ENCODE measurements at places on chromosomes 6 and 20.

DNA sequence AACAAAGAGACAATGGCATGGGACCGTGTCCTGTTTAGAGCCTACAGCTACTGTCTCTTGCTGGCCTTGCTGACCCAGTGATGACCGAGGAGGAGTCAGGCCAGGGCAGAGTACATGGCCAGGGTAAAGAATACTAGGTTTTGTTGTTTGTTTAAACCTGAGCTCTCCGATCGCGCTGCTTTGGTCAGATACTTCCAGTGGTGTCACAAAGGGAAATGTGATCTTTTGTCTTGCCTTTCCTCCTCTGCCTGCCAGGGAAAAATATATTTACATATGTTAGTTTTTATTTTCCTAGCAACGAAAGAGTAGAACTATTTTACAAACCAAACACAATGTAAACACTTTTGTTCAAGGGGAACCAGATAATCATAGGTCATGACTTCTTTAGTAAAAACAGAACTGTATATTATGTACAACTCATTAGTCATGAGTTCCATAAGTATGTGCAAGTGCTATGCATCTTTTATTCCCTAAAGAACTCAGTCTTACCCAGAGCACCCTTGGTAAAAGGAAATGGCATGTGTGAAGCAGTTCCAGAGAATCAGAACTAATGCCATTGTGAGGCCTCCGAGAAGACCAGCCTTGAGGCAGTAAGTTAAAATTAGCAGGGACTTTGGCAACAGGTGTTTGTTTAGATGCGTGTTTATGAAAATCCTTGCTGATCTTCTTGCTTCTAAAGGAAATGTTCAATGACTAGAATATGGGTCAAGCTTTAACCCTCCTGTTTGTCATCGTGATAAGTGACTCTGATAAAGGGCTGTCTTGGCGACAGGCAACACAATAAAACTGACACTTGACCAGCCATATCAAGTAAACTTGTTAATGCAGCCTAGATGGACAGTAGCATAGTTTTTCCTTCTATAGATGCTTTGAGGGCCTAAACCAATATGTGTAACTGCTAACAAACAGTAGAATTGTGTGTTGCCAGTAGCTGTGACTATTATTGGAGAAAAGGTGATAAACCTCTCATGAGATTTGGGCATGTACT, 204.6 kb downstream of the NKAIN2 start:
- no peak for DNase-seq

GRCh38 chr20:48329676-48330664, 497.8 kb downstream of the PREX1 start:
- no peak for DNase-seq

DNA sequence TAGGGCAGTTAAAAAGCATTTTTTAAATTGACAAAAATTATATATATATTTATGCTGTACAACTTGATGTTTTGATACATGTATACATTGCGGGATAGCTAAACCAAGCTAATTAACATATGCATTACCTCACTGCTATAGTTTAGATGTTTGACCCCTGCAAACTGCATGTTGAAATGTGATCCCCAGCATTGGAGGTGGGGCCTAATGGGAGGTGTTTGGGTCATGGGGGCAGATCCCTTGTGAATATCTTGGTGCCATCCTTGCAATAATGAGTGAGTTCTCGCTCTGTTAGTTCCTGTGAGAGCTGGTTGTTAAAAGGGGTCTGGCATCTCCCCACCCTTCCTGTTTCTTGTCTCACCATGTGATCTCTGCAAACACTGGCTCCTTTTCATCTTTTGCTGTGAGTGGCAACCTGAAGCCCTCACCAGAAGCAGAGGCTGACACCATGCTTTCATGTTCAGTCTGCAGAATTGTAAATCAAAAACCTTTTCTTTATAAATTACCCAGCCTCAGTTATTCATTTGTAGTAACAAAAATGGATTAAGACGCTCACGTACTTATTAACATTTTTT, 111.8 kb downstream of the MCHR2 start:
- no peak for DNase-seq

- DNase-seq = no peak
Observed at GRCh38 chr6:56347526-56347925, 100.1 kb upstream of the COL21A1 start.

- DNase-seq = no peak
Observed at GRCh38 chr6:132969196-132969595, 154.8 kb downstream of the RPS12 start.

DNA sequence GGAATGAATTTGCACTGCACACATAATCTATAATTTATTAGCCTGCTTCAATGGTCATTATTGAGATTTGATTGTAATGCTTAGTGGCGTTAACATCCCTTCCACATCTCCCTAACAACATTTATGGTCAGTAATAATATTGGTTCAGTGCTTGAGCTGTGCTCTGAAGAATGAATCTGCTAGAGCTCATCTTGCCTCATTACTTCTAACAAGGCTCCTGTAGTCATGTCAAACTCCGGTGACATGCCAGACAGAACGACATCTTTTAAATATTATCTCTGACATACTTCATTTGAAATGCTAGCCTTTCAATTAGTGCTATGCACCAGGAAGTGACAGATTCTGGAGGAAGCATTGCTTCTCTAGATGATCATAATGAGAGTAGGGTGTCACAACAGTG, 240.3 kb upstream of the BTBD3 start:
- DNase-seq = no peak

DNA sequence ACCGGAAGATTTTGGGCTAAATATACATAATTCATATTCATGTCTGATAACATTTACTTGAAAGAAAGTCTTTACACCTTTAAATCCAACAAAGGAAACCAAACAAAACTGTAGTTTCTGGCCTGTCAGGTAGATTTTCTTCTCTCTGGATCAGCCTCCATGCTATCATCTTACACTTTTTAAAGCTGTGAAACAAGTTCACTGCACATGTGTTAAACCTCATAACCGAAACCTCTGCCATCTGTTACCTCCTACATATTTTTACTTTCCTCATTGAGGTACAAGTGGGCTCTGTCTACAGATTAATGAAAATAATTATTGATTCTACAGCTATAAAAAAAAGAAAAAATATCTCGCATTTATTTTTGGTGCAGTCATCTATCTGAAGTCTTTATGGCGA, 149.9 kb downstream of the RALGAPA2 start:
- DNase-seq = no peak

- DNase-seq = no peak
Observed at GRCh38 chr6:170296423-170296745, 5.5 kb upstream of the DLL1 start.

GRCh38 chr6:43912598-43913371, 142.8 kb downstream of the VEGFA start:
- no peak for DNase-seq

DNA sequence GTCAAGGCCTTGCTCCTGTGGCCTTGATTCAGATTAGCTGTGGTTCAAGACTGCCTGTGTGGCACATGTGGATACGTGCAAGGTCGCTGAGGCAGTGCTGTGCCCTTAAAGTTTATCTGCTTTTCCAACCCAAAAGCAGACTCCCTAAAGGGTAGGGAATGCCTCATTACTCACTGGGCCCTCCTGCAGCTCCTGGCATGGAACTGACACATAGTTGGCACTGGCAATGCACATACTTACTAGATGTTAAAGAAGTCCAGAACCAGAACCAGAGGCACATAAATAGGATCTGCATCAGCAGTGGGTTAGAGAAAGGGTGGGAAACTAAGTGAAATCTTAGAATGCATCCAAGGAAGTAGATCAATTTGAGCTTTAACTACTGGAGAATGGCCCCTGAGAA, 90.6 kb upstream of the MLN start:
- no peak for DNase-seq

DNA sequence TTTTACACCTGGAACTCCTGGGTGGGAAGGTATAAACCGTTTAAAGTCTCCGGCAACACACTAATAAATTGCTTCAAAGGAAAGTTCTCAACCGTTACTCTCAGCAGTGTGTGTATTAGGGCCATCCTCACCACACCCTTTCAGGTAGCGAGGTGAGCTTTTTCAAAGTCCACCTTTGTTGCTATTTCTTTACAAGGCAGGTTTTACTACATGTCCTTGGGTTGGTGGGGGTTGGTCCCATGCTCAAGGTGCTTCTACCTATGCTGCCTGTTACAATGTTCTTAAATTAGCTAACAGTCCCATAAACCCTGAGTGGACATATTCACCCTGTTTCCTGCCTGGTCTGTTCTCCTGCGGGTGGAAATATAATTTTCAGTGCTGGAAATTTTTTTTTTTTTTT, 13.2 kb upstream of the OSER1 start:
- DNase-seq = no peak

DNA sequence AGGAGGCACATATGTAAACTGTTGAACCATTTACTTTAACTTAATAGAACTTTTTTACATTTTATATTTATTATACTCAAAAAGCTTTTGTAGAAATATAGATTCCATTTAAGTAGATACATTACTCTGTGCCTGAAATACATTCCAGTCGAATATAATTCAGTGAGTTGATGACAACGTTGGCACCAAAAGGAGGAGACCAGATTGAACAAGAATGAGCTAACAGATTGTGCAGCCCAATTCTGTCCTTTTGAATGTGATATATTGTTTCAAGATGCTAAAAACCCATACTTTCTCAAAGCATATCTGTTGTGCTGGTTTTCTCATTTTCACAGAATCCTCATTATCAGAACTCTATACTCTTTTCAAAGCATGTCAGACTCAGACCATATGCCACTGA, 147.4 kb upstream of the SIM1 start:
- DNase-seq = no peak

- DNase-seq = no peak
Observed at GRCh38 chr20:50911030-50911429, 20.2 kb downstream of the ADNP start.

- no peak for DNase-seq
Observed at GRCh38 chr20:35303382-35303734, 11.1 kb upstream of the FAM83C start.

DNA sequence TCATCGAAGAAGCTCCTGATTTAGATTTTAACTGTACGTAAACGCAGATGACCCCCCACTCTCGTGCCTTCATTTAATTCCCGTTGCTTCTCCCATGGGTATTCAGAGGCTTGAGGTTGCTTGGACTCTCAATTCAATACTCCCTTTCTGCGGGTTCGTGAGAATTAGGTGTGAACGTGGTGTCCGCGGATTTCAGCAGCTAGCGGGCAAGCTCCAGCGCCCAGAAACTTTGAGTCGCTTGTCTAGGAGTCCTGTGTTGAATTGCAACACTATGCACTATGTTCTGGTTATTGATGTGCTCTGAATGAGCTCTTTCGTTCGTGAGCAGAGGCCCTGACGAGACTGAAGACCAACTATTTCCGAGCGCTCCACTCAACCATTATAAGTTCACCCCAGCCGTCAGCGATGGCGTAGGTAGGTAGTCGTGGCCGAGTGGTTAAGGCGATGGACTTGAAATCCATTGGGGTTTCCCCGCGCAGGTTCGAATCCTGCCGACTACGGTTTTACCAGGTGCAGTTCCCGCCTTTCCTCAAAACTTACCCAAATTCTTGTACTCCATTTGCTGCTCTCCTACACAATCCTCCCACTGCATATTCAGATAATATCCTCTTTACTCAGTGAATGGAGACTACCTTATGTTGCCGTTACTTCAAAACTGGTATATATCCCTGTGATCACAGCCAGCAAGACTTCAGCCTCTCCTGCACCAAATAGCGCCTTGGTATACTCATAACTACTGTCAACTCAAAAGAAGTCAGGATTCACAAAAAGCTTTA, 72.6 kb upstream of the ZNF184 start:
- peak; percentile 80 for DNase-seq

GRCh38 chr20:37350649-37351574, 5.0 kb downstream of the SRC start:
- DNase-seq = no peak

DNA sequence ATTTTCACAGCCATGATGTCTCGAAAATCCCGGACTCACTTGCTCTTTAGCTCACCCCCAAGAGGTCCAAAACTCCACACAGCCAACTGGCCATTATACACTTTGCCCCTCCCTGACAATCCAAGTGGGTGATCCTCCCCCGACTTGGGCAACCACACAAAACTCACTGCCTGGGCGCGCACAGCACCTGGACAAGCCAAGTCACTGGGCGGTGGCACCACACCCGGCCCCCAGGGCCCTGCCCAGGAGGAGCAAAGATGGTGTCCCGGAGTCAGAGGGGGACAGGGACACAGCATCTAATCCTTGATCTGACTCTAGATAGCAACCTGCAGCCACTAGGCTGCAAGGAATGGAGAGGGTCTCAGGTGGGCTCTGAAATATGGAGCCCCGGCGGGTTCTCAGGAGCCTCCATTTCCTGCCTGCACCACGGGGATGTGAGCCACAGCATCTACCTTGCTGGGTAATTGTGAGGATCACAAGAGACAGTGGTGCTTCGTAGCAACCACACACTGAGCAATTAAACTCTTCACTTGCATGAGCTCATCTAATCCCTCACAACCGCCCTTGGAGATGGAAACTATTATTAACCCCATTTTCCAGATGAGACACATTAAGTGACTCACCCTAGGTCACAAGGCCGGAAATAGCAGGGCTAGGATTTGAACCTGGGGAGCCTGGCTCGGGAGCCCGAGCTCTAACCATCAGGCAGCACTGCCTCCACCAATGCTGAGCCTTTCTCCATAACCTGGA, 66.6 kb downstream of the BMP7 start:
- DNase-seq = no peak

DNA sequence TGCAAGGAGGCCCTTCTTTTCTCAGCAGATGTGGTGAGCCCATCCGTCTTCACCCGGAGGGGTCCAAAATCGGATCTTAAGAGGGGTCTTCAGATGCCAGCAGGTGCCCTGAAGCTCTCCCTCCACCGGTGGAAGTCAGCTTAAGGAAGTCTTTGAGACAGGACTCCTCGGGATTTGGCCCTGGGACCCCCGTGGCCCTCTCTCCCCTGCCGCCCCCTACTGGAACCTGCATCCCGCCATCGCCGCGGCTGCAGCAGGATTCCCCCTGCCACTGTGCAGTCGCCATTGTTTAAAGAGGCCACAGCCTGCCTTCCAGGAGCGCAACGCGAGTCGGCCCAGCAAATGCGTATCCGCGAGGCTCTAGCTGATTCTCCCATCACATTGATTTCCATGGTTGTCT, 292.5 kb upstream of the ZNF337 start:
- no peak for DNase-seq

GRCh38 chr20:62769346-62770071, 26.8 kb upstream of the MRGBP start:
- no peak for DNase-seq

DNA sequence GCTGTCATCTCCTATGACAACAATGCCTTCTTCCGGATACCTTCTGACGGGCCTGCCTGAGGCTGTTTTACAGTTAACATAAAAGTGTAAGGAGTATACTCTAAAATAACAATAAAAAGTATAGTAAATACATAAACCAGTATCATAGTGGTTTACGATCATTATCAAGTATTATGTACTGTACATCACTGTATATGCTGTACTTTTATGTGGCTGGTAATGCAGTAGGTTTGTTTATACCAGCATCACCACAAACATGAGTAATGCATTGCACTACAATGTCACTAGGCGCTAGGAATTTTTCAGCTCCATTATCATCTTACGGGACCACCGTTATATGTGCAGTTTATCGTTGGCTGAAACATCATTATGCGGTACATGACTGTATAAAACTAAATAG, 76.5 kb downstream of the VEGFA start:
- no peak for DNase-seq

DNA sequence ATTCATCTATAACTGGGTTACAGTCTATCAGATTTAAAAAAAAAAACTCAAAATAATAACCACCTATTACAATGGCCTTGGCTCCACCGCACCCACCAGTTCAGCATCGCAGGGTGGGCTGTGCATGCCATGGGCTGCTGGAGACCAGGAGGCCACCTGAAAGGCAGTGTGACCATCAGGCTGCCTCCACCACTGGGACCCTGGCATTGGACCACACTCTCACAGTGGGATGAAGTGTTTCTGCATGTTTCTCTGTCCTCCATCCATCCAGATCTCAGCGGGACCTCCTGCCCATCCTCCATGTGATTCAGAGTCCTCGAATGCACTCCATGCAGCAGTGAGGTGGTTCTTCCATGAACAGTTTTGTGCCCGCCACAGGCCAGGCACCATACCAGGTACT, 206.1 kb upstream of the CST7 start:
- no peak for DNase-seq

Measured in stimulated activated CD8-positive, alpha-beta memory T cell treated with anti-CD3 and anti-CD28 coated beads, Interleukin-4, amount 100 ng/mL, for 48 hours (primary cell).